ENCODE measurements at places on chromosomes 12 and 14.

- DNase-seq = no peak
Observed at GRCh38 chr12:38141861-38142260, 174.7 kb upstream of the ALG10B start.

GRCh38 chr12:91618281-91618680 lies 435.7 kb upstream of the DCN start:
- no peak for DNase-seq

DNA sequence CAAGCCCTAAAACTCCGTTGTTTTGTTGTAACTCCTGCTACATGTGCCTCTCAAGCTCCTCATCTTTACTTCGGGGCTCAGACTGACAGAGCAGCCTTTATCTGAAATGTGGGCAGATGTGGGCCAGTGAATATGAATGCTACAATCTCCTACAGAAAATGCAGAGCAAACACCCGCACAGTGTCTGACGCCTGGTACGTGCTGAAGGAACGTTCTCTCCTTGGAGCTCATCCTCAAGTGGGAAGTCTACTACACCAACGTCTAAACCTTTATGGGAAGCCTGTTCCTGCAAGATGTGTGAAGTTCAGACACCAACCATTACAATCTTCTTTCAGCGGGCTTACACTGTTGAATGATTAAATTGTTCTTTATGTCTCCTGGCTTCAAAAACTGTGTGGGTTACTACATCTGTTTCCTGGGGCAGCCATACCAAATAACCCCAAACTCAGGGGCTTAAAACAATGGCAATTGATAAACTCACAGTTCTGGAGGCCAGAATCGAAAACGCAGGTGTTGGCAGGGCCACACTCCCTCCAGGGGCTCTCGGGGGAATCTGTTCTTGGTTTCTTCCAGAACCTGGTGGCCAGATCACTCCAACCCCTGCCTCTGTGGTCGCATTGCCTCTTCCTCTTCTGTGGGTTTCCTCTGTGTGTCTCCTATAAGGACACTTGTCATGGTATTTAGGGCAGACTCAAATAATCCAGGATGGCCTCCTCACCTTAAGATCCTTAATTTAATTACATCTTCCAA lies 179.7 kb upstream of the PLXNC1 start:
- DNase-seq = no peak

DNA sequence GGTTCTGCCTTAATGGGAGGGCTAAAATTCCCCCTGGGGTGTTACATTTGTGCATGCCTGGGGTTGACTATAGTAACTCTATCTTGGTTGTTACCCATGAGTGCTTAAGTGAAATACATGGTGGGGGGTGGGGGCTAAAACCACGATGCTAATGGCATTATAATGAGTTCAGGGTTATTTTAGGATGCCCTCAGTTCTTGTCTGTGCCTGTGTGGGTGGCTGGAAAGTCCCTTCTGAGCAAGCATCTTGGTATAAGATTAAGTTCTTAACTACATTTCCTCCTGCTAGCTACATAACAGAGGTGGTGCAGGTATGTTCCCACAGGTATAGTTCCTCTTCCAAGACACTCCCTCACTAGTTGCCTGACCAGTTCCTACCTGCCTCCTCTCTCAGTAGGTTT lies 822.3 kb downstream of the LRFN5 start:
- DNase-seq = peak; percentile 24

GRCh38 chr14:77508249-77508648 lies 9.6 kb upstream of the ISM2 start:
- DNase-seq = no peak

GRCh38 chr14:27688841-27689444 lies 1077.6 kb upstream of the FOXG1 start:
- no peak for DNase-seq

GRCh38 chr14:31937730-31938346 lies 139.3 kb upstream of the ARHGAP5 start:
- no peak for DNase-seq

DNA sequence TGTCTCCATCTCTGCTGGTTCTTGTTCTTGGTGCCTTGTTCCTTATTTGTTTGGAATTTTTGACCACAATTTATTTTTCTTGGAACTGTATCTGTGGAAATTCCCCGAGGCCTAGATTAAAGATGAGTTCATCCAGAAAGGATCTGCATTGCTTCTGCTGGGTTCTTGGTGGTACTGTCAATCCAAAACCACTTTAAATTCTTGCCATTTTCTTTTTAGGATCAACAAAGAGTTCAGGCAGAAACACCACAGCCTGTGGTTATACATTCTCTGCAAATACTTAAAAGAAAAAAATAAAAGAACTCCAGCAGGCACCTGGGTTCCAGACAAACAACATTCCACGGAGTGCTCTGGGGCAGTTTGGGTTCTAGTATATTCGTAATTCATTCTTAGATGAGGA lies 6.0 kb upstream of the VAMP1 start:
- DNase-seq = no peak

- DNase-seq = no peak
Observed at GRCh38 chr12:60805364-60805763, 1209.5 kb downstream of the SLC16A7 start.

DNA sequence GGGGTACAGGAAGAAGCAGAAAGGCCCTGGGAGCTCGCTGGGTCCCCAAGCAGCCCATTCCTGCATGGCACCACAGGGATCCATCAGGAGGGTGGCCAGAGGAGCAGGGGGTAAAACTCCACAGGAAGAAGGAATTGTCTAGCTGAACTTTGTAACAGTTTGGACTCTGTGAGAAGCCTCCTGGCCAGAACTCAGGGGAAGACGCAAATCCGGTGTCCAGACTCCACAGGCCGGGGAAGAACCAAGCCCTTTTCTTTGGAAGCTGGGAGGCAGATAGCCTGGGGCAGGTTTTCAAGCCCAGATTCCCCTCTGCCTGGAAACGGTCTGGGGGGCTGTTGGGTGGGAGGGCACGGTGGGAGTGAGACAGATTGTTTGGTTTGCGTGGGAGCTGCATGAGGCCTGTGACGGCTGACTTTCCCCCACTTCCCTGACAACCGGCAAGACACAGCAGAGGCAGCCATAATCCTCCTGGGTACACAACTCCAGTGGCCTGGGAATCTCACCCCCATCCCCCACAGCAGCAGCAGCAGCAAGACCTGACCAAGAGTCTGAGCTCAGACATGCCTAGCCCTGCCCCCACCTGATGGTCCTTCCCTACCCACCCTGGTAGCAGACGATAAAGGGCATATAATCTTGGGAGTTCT lies 16.7 kb downstream of the GPHB5 start:
- no peak for DNase-seq

DNA sequence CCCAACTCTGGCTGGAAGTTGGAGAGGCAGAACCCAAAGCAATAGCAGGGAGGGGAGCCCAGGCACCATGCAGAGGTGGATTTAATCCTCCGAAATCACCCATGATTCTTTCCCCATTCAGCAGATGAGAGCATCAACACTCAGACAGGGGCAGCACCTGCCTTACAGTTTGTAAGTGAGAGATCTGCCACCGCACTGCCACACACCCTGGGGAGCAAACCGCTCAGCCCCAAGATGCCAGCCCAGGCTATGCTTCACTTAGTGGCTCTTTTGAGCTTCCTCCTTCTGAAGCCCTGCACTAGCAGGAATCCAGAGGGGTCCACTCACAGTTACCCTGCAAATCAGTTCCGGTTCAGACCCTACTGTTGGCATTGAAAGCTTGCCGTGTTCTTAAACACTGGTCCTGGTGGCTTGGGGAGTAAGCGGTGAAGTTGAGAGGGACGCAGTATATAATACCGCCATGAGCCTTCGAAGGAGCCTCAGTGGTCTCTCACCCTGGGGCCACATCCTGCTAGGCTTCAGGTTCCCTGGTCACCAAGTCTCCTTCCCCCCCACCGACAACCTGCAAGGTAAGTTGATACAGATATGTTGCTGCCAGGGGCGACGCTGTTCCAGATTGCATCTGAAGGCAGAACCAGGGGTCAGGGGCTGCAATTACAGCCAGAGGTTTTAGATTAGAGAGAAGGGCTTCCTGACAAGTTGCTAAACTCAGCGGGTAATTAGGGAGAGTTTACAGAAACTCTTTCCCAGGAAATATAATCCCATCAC lies 72.0 kb upstream of the CCND2 start:
- DNase-seq = peak; percentile 48

DNA sequence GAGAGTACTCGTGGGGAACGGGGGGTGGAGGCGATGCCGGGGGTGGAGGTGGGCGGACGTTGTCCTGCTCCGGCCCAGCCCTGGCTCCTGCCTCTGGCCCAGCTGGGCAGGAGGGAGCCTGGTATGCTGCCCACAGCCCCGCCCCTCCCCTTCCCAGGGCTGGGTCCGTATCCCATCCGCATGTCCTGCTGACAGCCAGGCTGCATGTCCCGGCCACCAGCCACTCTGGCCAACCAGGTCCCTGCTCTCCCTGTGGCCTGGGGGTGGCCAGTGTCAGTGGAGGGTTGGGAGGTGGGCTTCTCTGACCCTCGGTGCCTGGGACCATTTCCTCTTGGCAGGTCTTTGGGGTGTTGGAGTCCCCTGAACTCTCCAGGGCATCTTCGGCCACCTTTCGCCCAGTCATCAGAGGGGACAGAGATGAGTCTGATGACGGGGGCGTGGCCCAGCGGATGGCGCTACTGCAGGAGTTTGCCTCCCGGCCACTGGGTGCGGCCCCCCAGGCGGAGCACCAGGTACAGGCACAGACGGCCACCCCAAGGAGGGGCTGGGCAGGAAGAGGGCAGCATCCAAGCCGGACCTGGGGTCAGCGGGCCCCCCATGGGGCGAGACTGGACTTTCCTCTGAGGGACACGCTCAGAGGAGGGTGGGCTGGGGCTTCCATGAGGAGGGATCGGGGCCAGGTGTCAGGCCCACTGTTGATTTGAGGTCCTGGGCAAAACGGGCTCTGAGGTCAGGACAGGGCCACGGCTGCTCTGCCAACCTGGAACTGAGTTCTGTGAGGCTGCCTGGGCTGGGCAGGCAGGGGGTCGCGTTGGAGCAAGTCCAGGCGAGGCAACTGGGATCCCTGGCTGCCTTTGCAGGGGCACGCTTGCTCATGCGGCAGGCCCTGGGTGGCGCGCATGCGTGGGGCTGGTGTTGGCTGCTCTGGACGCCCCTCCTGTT lies 20.2 kb downstream of the CEP170B start:
- no peak for DNase-seq

GRCh38 chr12:6584293-6584692 lies 16.2 kb upstream of the NOP2 start:
- DNase-seq = no peak

DNA sequence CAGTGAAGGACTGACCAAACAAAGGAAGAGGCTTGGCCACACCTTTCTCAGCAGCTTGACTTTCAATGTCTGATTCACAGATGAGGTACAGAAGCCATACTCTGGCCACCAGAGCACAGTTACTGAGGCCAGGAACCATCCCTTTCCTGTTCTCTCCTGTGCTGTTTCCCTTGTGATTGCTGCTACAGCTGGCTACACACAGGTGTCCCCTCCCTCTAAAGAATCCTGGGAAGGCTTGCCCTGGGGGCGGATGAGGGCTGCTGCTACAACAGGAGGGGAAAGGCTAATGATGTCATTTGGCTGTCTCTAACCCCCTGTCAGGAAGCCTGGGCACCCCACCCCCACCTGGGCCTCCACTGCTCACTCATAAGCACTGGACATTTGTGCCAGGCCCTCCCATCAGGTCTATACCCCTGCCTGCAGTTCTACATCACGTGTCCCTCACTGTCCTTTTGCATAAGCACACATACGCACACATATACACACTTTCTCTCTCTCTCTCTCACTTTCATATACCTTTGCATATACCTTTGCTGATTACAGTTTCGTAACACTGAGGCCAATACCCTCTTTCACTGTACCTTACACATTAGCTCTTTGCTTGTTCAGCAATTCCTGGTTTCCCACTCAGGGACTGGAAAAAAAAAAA lies 41.4 kb downstream of the PRPF40B start:
- no peak for DNase-seq

- peak; percentile 96 for DNase-seq
Observed at GRCh38 chr14:93939304-93940229, 12.4 kb downstream of the FAM181A start.

Data from activated B cell treated with CpG ODN at 0.5 μM for 24 hours (primary cell).